ENCODE measurements at places on chromosomes 1 and 21.

- DNase-seq = no peak
These were observed 18.6 kb upstream of the PRDM15 start for GRCh38 chr21:41897700-41898099.

- peak; percentile 94 for DNase-seq
These were observed 161.2 kb downstream of the RUNX1 start for GRCh38 chr21:34887725-34888568.

GRCh38 chr21:31460980-31461379 is 116.9 kb upstream of the TIAM1 start:
- DNase-seq = no peak

GRCh38 chr21:14968029-14968428 is 96.8 kb downstream of the NRIP1 start:
- no peak for DNase-seq

GRCh38 chr1:54610048-54610447 is 13.3 kb downstream of the FAM151A start:
- no peak for DNase-seq

DNA sequence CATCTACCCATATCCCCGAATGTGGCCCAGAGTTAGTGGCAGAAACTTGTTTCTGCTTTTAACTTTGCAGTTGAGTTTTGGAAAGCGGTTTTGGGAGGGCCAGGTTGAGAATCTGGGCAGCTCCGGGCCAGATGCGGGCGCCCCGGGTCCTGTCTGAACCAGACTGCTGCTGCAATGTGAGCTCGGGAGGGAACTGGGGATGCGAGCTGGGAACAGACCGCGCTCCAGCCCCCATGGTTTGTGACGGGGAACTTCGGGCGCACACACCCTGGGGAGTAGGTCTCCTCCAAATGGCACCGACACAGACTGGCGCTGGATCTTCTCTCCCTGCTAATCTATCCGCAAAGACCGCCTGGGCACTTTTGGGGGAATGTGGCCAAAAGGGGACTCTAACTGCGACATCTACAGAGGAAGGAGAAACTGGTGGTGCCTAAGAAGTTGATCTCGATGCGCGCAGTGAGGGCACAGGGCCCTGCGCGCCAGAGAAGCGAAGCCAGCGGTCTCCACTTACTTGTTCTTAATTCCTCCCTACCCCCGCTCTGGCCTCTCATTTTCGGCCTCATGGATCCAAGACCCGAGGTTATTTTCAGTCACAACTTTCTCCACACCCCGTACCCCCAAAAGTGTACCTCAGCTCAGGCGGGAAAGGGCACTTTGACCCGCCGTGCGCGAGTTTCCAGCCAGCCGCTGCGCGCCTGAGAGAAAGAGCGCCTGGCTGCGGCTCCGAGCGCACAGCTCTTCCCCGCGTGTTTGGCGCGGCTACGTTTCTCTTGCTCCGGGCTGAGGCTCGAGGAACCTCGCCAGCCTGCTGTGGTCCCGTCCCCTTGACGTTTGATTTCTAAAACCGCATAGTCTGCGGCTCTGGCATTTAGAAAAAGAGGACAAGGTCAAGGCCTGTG is 411.0 kb upstream of the ESRRG start:
- no peak for DNase-seq

GRCh38 chr1:58943776-58944175 is 159.9 kb upstream of the JUN start:
- DNase-seq = no peak

GRCh38 chr1:31373056-31373896 is at the start of gene FABP3:
Gene FABP3, minus strand, starts transcription at chr1:31373076. Its CDS starts 62 bp downstream, at chr1:31373014.
- no peak for DNase-seq

DNA sequence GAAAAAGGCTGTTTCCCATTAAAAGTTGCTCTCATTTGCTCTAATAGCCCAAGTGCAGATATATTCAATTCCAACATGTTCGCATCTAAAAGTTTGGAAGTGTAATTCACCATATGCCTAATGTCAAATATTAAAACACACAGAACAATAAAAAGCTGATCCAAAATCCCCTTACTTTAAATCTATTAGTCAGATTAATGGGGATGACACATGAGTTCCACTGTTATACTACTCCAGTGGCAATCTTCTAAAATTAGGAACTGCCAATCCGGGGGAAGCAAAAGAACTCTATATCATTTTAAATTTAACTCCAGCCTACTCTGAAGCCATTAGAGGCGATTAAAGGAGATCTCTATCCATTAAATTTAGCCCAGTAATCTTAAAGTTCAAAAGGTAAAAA is 317.1 kb downstream of the NTNG1 start:
- DNase-seq = no peak

DNA sequence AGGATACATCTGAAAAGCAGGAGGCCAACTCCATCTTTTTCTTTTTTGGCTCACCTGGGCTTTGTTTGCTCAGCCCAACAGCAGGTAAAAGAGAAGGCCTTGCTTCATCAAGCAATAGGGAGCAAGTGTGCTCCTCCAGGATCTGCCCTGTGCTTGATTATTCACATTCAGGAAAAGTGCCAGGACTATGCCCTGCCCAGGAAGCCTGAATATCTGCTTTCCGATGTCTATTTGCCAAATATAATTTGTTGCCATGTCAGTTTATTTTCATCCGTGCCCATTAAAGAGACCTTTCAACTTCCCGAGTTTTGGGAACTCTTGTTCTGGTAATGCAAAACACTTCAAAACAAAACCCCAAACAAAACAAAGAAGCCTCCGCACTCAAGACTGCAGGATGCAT is 185.3 kb downstream of the CDC7 start:
- DNase-seq = no peak

GRCh38 chr1:178388418-178389145 is 108.2 kb downstream of the CLEC20A start:
- DNase-seq = no peak
